Left renal pelvis (tissue), 4 donors: ENCODE measurements at places on chromosomes 4 and X. TPM values are rescaled to one million over a fixed set of nuclear protein-coding genes. Genes with fewer than 3 reads are reported as not detected.

- DNase-seq: no peak
Measured at GRCh38 chr4:163071308-163071707, 95.4 kb downstream of the NAF1 start.

DNA sequence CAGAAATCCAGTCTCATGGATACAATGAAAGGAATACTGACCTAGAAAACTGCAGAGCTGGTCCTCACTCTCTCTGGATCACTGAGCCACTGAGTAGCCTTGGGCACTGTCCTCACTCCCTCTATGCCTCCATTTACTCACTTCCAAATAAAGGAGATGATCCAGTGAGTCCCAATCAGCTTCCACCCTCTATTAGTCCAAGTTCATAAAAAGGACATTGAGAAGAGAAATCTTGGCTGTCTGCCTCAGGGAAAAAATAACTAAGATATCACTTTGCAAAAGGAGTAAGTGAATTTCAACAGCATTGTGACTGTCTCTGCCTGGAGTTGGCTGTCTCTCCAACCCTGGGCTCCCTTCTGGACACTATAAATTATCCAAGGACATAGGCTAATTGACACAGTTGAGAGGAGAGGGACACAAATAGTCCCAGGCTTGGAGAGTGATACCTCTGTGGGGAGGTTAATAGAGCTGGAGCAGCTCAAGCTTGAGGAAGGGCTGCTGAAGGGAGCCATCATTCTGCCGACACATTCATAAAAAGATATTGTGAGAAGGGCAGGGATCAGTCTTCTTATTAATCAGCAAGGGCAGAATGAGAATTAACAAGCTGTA, 572.3 kb downstream of the RAB28 start:
- DNase-seq: no peak

DNA sequence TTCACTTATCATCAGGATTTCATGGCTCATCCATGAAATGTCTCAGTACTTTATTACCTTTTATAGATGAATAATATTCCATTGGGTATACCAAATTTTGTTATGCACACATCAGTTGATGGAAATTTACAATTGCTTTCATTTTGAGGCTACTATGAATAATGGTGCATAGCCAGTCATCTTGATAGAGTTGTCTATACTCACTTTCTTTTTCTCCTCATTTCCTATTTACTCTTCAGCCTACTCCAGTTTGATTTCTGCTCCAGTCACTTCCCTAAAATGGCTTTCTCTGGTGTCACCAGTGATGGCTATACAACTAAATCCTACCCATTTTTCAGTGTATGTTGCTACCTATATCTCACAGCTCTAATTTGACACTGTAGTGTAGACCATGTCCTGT, 743.5 kb upstream of the MAGEB2 start:
- no peak for DNase-seq

DNA sequence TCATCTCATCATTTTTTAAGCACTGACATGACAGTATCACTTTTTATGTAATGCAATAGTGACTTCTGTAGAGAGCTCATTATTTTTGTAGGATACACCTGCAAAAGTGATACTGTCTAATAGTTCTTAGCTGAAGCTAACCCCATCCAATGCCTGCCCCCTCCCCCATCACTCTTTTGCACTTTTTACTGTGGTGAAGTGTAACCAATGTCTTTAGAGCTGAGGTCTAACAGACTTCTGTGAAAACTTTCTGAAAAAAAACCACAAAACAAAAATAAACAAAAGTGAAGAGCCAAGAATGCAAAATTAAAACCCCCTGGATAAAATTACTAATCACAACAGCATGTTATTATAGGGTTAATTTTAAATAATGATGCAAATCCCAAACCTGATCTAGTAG, 301.1 kb downstream of the ANK2 start:
- no peak for DNase-seq

The MAGEA9B gene
- not detected for polyA plus RNA-seq

- DNase-seq: no peak
Measured at GRCh38 chr4:6888506-6889071, 21.0 kb upstream of the TBC1D14 start.

DNA sequence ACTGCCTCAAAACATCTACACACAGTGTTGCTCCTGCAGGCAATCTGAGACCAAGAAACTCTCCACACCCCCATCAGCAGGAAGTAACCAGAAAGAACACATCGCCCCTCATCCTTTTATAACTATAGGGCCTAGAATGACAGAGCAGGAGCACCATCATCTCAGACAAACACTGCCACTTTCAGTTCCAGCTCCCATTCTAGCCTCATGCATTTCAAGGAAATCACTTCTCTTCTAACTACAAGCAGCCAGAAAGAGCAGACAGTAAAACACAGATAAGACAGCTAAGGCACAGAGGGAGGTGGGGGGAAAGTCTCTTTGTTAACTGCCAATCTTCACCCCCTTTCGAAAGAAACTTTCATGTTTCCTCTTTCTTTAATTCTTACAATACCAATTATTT, 102.6 kb upstream of the TENT5D start:
- no peak for DNase-seq

The OFD1 gene
- 38.7 TPM for polyA plus RNA-seq

DNA sequence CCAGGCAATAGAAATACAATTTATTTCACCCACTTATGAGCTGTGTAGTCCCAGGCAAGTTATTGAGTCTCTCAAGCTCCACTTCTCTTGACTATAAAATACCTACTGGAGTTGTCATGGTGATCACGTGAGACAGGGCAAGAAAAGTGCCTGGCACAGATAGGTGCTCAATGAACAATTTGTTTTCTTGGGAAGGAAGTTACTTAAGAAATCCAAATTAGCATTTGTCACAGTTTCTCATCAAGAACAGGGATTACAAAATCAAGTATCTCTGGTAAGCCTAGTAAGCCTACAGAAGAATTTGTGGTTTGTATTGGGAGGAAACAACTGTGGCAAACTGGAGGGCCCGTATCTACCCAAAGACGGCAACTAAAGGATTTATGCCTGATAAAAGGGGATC, 37.5 kb upstream of the RASGEF1B start:
- DNase-seq: no peak

DNA sequence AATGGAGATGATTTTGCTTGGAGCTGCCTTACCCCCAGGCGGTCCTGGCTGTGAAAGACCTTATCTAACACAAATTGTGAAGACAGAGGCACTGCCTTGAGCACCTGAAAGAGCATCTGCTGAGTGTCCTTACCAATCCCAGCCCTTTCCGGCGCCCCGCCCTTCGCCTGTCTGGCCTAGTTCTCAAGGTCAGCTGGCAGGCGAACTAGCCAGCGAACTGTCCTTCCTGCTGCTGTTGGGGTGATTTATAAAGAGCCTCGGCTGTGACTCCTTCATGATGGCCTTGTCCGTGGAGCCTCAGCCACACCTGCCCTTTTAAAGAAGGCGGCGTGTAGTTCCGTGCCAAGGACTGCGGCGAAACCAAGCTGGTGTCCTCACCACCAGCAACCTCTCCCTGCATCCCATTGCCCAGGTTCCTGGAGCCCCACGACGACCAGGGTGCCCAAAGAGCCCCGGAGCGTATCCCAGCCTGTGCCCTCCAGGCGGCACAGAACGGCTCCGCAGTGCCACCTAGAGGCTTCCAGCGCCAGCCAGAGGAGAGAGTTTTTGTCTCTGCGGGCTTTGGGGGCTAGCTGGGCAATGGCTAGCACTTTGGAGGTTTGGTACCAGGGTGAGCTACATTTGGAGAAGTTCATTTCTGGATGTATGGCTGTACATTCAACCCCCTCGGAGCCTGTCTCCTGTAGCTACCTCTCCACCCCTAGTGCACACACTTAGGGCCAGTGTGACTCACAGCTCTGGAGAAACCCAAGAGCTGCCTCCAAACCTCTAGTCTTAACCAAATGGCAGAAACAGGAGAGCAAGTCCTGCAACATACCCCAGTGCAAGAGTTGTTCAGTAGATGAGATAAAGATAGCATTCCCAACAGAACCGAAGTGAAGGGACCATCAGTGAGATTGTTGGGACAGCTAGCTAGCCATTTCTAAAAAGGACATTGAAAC, 36.8 kb upstream of the VMA21 start:
- DNase-seq: no peak
